ENCODE measurements at places on chromosomes 12 and 14. TPM values are rescaled to one million over a fixed set of nuclear protein-coding genes. Genes with fewer than 3 reads are reported as not detected.

- DNase-seq: no peak
Observed at GRCh38 chr12:115208098-115208497, 524.1 kb upstream of the TBX3 start.

- DNase-seq: no peak
Observed at GRCh38 chr14:54877703-54878021, 25.0 kb downstream of the GCH1 start.

DNA sequence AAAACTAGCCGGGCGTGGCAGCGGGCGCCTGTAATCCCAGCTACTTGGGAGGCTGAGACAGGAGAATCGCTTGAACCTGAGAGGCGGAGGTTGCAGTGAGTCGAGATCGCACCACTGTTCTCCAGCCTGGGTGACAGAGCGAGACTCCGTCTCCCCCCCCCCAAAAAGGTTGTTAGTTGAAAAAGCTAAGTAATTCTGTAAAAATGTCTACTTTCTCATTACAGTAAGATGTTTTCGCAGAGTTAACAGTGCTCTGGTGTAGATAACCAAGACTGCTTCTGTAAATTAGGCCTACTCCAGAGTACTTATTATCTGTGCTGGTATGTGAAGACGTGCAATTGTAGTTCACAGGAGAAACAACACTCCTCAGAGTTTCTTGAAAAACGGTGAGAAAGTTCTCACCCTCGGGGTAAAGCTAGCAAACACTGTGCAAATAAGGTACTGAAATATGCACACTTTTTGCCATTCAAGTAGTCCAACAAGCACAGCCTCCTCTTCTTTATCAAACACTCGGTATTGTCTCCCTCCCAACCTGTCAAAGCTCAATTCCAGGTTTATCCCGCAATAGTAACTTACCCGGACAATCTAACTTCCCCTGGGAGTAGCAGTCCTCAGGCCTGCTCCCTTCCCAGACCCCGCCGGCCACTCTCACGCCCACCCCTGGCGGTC lies 974 bp downstream of the BTBD7 start:
- DNase-seq: peak; percentile 39

The TGFB3 gene
- total RNA-seq: 0.44 TPM

The ETFBKMT gene
- total RNA-seq: 0.81 TPM

The PLCZ1 gene
- total RNA-seq: not detected

The DHH gene
- total RNA-seq: not detected

DNA sequence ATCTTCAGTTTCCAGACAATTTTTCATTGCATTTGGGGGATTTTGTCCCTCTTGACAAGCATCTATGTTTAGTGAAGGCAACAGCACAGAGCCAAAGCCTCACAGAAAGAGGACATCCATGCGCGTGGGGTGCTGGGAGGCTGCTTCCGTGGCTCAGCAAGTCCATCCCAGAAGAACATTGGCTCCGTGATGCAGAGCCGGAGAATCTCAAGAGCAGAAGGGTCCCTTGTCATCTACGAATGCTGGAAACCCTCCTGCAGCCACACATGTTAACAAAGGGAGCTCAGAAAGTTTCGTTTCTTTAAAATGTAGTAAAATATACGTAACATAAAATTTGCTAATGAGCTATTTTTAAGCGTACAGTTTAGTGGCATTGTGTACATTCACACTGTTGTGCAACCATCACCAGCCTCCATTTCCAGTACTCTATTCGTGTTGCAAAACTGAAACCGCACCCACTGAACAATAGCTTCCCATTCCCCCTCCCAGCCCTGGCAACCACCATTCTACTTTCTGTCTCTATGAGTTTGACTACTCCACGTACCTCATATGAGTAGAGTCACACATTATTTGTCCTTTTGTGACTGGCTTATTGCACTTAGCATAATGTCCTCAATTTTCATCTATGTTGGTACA lies 185.9 kb downstream of the TTC7B start:
- DNase-seq: no peak

- DNase-seq: no peak
Observed at GRCh38 chr14:55115861-55116245, 13.2 kb upstream of the LGALS3 start.

DNA sequence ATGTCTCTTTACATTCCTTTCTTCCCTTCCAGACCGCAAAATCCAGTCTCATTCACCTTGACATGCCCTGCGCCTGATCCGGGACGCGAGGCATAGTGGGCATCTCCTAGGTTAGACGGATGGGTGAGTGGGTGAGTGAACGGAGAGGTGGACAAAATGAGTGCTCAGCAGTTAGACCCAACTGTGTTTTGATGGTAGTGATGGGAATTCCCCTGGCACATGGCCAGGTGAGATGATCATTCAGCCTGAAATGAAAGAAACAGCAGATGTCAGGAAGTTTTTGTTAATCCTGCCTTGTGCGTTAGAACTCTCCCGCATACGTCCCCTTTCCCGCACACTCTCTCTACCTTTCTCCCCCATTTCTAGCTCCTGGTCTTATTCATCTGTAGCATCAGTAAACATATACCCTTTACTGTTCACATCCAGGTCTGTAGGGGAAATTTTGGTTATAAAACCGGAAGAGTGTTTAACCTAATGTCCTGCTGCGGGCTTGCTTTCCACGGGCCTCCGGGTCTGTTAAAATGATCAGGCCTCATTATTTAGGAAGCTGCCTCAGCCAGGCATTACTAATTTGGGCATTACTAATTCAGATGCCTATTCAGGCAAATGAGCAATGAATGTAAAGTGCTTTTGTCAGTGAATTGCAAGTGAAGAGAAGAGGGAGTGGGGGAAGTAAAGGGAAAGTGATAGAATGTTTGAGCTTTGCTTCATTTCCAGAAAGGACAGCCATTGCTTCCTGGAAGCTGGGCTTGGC lies 172.8 kb downstream of the ETV6 start:
- DNase-seq: peak; percentile 89

GRCh38 chr12:124370384-124370783 lies 75.5 kb downstream of the RFLNA start:
- no peak for DNase-seq

DNA sequence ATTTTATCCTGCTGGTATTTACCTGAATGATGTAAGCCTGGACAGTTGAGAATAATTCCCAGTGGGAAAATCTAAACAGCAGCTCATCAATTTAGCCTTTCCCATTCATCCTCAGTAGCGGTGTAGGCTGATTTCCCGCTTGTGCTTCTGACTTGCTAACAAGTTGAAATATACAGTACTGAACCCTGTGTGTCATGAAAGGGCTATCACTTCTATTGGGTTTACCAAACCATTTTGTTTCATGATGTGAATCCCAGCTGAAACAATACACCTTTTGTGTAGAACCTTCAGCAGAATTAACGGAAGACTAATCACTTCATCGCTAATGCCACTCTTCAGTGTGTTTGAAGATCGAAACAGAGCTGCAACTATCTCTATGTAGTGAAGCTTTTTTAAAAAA lies 88.4 kb downstream of the POLR3B start:
- no peak for DNase-seq

DNA sequence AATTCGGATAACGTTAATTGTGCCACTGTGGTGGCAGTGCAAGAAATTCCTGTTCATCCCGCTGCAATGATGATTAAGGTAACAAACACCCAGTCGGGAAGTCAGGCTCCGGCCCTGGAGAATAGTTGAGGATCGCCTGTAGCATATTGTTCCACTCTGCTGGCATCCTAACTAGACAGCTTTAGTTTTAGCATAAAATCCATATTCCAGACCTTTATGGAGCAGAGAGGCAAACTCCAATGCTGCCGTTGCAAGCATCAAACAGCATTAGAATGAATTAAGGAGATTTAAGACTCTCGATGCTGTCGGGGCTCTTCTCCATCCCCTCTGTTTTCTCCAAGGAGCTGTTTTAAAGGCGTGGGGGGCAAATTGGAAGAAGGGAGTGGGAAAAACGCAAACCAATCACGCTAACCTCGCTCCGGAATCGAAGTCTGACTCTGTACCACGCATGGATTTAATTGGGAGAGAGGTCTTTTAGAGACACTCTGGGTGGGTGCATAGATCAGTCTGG lies 660.4 kb downstream of the VRK1 start:
- no peak for DNase-seq

The KERA gene
- total RNA-seq: not detected

The ZFHX2 gene
- total RNA-seq: not detected

DNA sequence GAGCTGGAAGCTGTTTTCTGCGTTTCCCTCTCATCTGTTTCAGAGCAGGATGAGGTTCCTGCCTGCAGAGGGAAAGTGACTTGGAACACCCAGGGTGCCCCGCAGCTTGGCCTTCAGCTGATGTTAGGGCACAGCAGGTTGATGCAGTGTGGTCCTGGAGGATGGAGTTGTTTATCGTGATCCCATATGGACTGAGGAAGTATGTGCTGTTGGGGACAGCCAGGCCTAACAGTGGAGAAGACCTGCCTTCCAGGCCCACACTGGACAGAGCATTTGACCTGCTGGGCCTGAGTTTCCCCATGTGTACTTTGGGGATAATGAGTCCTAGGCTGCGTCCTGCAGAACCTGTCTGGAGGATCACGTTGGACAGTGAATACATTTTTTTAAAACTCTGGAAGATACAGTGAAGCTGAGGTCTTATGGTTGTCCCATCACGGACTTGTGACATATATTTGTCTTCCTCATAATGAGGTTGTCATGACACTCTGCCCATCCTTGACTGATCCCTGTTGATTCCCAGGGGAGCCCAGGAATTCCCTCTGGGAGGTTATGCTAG lies 12.8 kb downstream of the SERPINA1 start:
- no peak for DNase-seq

The VCPKMT gene
- total RNA-seq: 5.0 TPM

DNA sequence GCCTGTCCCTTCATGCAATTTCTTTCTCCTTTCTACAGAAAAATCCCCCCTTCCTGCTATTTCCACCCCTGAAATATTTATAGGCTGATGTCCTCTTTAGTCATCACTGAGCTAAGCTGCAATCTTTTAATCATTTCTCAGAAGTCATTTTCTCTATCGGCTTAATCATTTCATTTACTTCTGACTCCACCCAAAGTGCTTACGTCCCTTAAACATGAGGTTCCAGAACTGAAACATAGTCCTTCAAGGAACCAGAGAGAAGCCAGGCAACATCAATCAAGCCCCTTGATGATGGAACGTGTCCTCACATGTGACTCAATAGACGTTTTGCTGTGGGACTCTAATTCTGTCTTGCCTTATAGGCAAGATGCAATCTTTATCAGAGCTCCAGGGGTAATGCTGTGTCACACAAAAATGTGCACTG lies 148.7 kb upstream of the KRR1 start:
- DNase-seq: peak; percentile 91

DNA sequence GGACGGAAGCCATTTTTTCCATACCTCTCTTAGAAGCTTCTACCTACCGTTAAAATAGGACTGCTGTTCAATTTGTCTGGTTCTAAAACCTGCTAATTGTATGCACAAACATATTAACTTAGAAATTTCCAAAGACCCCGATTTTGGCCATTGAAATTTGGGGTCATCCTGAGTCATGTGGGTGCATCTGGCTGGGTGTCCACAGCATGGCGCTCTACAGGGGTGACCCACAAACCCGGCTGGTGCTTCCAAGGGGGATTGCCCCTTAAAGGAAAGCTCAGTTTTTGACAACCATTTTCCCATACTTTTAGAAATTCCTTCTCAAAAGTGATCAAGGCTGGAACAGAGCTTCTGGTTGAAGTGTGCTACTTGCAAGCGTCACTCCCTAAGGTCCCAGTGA lies 83.9 kb upstream of the EIF5 start:
- DNase-seq: no peak

- no peak for DNase-seq
Observed at GRCh38 chr12:50402264-50403000, 1.7 kb downstream of the LARP4 start.

- no peak for DNase-seq
Observed at GRCh38 chr14:45492876-45493275, 239.9 kb upstream of the MIS18BP1 start.

The PPP1R1A gene
- total RNA-seq: 9.2 TPM

DNA sequence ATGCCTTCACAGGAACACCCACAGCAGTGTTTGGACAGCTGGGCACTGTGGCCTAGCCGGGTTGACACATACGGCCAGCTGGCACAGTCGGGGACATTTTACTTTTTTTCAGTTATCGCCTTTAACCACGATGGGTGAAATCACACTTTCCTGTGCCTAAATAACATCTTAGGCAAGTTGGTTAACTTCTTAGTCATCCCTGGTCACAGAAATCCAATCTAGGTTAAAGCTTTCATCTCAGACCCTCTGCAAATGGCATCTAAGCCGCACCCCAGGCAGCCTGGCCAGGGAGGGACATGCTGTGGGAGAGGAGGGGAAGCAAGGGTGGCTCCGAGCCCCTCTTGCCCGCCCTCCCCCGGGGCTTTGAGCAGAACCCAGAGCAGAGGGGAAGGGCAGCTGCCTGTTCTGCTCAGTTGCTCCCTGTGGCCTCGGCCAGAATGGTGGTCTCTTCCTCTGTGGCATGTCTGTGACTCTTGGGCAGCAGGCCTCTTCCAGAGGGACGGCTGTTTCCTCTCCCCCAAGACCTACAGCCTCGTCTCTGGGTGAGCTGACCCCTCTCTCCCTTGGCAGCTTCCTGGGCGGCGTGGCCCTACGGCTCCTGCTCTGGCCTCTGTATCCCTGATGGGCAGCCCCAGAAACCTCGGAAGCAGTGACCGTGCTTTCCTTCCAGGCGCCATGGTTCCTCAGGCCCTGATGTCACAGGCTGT lies 85.4 kb upstream of the DYNC1H1 start:
- no peak for DNase-seq

GRCh38 chr12:66627988-66628317 lies 50.9 kb downstream of the GRIP1 start:
- no peak for DNase-seq

The GARIN6 gene
- total RNA-seq: not detected

The TSPAN19 gene
- not detected for total RNA-seq

The GALNT8 gene
- total RNA-seq: not detected

The FAM161B gene
- 1.8 TPM for total RNA-seq

GRCh38 chr14:102256716-102257115 lies 48.2 kb downstream of the MOK start:
- DNase-seq: no peak

The GLT1D1 gene
- 3.6 TPM for total RNA-seq

The TMEM119 gene
- not detected for total RNA-seq

DNA sequence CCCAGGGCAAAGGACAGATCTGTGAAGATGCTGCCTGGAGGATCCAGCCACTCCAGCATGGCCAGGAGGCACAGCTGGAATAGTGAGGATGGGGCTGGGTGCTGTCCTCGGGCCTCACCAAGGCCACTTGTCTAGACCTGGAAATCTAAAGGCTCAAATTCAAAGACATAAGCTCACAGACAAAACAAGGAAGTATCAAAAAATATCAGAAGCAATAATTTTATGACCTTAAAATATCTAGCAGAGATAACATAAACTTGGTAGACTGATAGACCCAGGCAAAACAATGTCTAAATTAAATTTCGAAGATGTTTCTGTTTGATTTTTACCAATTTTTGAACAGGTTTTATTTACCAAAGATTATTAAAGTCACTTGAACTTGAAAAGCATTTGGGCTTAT lies 22.6 kb upstream of the MMP19 start:
- DNase-seq: no peak

DNA sequence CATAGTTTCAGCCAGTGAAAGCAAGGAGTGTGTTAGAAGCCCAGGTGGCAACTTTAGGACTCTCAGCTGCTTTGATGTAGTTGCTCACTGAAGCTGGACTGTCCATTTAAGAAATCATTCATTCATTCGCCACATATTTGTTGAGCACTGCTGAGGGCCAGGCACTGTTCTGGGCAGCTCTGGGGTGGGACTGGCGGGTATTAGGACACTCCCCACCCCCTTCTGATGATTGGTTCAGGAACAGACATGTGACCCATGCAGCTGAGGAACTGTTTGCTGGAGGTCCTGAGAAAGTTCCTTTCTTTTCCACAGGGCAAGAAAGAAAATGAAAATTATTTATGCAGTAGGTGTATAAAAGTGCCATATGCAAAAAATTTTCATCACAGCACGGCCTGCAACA lies 70.3 kb upstream of the CHST11 start:
- DNase-seq: no peak

The TMEM132C gene
- total RNA-seq: not detected

The ACOT4 gene
- not detected for total RNA-seq

All from Caki2 (cell line).